ENCODE measurements at places on chromosomes 3 and 15.

- DNase-seq = no peak
Measured at GRCh38 chr3:157844800-157845565, 261.2 kb downstream of the SHOX2 start.

DNA sequence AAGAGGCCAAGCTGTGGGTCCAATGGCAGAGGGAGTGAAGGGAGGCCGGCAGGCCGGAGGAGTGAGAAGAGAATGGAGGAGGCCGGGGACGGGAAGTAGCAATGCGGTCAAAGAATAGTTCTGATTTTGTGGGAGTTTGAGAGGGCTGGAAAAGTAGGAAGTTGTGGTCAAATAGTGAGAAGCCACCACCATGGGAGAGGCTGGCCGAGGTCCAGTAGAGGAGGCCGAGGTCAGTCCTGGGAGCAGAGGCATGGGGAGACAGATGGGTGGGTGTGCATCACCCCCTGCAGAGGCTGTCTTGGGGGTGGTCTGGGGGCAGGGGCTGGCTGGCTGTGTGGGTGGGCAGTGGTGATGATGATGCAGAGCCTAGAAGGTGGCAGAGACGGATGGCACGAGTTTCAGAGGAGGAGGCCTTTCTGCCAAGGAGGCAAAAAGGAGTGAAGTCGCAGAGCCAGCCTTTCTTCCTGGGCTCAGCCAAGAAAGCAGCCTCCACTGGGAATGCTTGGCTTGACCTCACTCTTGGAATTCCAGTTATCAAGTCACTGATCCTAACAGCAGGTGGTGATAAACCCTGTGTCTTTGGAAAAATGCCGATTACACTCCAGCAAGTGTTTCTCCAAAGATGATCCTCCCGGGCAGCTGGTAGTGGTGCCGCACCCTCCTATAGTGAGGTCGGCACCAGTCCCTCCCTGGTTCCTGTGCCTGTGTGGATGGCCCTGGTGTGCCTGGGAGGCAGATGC lies 57.3 kb downstream of the ARNT2 start:
- peak; percentile 19 for DNase-seq

GRCh38 chr3:157819270-157820156 lies 286.7 kb downstream of the SHOX2 start:
- no peak for DNase-seq

DNA sequence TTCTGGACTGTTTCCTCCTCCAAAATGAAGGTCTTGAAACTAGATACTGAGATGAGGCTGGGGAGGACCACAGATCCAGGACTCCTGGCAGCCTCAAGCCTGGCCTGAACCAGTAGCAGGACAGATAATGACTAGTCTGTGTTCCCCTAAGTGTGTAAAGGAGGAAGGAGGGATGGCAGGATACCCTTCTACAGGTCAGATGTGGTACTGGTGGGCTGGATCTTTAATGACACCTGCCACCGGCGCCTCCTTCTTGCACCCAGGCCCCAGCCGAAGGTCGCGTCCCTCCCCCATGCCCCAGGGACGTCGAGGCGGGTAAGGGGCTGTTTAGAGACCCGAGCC lies 556 bp downstream of the USP19 start:
- no peak for DNase-seq

- no peak for DNase-seq
Measured at GRCh38 chr3:136957751-136958288, at the start of gene IL20RB. Gene IL20RB, plus strand, starts transcription at chr3:136957983. Its CDS starts 131 bp downstream, at chr3:136958114.

GRCh38 chr3:24318677-24319287 lies 175.9 kb downstream of the THRB start:
- no peak for DNase-seq

GRCh38 chr3:150094150-150094933 lies 123.6 kb upstream of the PFN2 start:
- DNase-seq = no peak

DNA sequence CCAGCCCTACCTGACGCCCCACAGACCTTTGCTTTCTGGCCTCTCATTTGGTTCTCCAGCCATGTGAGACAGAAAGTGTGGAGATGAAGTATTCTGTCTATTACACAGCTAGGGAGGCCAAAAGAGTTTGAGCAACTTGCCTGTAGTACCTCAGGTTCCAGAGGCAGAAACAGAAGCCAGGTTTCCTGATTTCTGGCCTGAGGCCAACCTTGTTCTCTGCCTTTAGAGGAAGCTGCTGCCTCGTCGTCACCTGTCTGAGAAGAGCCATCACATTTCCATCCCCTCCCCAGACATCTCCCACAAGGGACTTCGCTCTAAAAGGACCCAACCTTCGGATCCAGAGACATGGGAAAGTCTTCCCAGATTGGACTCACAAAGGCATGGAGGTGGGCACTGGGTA lies 3.8 kb downstream of the IL17RE start:
- no peak for DNase-seq

- DNase-seq = no peak
Measured at GRCh38 chr3:176795891-176796290, 401.4 kb downstream of the TBL1XR1 start.

- no peak for DNase-seq
Measured at GRCh38 chr15:33846142-33846541, 122.2 kb upstream of the CHRM5 start.

DNA sequence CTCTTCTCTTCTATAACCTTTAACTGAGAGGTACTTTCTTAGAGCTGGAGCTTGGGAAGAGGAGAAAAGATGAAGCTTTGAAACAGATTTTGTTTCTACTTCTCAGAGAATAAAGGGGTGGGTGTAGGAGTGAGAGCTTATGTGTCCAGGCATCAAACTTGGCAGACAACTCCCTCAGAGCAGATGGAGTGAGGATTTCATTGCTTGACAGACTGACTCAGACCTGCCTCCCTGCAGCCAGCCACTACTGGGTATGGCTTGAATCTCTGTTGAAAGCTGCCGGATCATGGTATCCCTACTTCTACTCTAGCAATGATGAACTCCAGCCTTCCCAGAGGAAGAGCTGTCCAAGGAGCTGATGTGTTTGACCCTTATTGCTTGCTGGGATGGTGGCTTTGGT lies 36.7 kb downstream of the SYN2 start:
- DNase-seq = no peak

GRCh38 chr3:106826791-106827311 lies 550.4 kb upstream of the CCDC54 start:
- DNase-seq = peak; percentile 73

DNA sequence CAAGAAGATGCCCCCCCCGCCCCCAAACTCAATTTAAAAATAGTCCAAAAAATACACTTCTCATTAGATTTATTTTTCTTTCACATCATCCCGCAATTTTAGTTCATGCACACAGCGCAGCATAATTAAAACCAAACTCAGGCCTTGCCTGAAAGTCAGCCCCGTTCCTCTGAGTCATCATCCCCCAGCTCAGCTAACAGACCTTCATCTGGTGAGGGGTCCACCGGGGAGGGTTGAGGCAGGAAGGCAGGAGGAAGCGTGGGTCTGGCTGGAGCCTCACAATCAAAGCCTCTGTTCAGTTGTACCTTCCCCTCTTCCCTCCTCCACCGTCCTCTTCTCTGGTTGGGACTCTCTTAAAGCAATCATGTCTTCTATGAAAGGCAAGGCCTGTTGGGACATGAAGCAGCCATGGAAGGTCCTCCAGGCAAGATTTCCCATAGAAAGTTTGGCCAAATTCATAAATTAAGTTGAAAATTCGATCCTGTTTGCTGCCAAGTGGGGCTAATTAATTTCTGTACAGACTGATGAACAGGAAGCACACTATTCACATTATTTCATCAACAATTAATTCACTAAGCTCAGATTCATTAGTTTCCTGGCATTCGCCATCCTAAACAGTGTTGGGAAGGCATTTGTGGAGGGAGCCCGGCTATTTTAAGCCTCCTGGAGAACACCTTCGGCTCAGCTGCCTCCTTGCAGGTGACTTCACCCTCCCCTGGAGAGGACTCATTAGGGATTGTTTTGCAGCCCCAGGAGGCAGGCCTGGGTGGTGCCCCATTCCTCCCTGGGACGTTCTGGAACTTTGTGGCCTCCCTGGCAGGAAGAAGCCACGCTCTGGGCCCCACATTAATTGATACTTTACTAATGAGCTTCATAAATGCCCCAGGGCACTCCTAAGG lies 72.3 kb upstream of the BNC1 start:
- DNase-seq = no peak

- no peak for DNase-seq
Measured at GRCh38 chr15:95826412-95827195, 503.9 kb upstream of the NR2F2 start.

GRCh38 chr3:82355228-82355627 lies 593.8 kb upstream of the GBE1 start:
- DNase-seq = no peak

DNA sequence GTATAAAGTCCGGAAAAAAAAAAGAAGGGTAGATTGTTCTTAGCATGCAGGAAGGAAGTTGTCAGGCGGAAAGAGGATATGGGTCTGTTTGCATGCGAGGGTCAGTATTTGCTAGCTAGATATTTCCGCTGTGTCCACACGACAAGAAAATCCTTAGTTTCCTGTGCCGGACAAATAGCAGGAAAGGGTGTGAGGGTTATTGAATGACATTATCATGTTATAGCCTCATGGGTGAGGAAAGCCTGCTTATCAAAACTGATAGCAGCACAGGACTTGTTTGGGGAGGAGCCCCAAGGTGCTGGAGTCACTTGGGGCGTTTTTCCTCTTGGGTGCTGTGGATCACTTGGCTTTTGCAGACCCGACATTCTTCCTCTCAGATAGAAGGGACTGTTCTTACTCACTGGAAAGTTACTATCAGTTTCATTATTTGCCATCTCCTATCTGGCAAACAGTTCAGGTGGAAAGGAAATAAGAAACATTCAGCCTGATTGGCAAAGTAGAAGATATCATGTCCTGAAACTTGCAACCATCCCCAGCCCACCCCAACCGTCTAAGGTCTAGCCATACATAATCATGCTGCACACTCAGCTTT lies 127.2 kb upstream of the DPH6 start:
- DNase-seq = no peak

GRCh38 chr3:116230431-116231020 lies 214.8 kb downstream of the LSAMP start:
- DNase-seq = no peak

All from KBM-7 (cell line).